ENCODE measurements at places on chromosomes 16 and 17. TPM values are rescaled to one million over a fixed set of nuclear protein-coding genes. Genes with fewer than 3 reads are reported as not detected.

GNG13 gene
- total RNA-seq: not detected

ABCA6 gene
- not detected for total RNA-seq

MYH1 gene
- not detected for total RNA-seq

ARHGAP23 gene
- total RNA-seq: not detected

C17orf78 gene
- total RNA-seq: not detected

KCNAB3 gene
- 0.29 TPM for total RNA-seq

CACNG1 gene
- not detected for total RNA-seq

PIPOX gene
- total RNA-seq: 87.3 TPM

HNF1B gene
- total RNA-seq: 1.9 TPM

- no peaks in the 10 kb centered on the region for H3K36me3 ChIP-seq
- H3K4me3 ChIP-seq: no peak overlapping the region
- peaks cover 55% of the 10 kb centered on the region for H3K27me3 ChIP-seq
- H3K27ac ChIP-seq: no peak overlapping the region
Observed at GRCh38 chr17:49552070-49552751, 23.5 kb upstream of the NXPH3 start.

DNA sequence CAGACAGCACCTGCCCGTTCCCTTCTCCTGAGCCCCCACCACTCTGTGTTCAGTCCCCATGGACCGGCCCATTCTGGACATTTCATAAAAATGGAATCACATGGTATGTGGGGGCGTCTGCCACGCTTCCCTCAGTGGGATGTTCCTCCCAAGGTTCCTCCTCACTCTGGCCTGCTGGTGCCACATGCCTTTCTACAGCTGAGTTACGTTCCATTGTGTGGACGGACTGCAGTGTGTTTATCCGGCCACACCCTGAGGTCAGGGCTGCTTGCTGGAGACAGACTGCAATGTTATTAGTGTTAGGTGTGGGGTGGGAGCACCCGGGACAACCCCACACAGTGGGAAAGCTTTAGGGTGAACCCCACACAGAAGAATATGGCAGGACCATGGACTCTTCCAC is 5.9 kb upstream of the AATK start:
- H3K27me3 ChIP-seq: peaks cover 11% of the 10 kb centered on the region
- H3K4me1 ChIP-seq: peaks cover 25% of the 10 kb centered on the region
- no peaks in the 10 kb centered on the region for H3K36me3 ChIP-seq
- peak; percentile 28 for DNase-seq

GRCh38 chr17:17039911-17040310 is 2.3 kb upstream of the MPRIP start:
- no peaks in the 10 kb centered on the region for H3K36me3 ChIP-seq
- H3K27me3 ChIP-seq: no peaks in the 10 kb centered on the region
- peaks cover 67% of the 10 kb centered on the region for H3K4me1 ChIP-seq
- DNase-seq: no peak
- H3K27ac ChIP-seq: no peak overlapping the region

GRCh38 chr16:17364319-17365210 is 106.2 kb downstream of the XYLT1 start:
- H3K4me1 ChIP-seq: no peaks in the 10 kb centered on the region
- no peak for DNase-seq
- no peak overlapping the region for H3K4me3 ChIP-seq
- H3K27ac ChIP-seq: no peak overlapping the region

GRCh38 chr17:62705156-62705777 is 77.8 kb downstream of the MRC2 start:
- H3K4me1 ChIP-seq: peaks cover 11% of the 10 kb centered on the region
- no peak overlapping the region for H3K4me3 ChIP-seq
- no peaks in the 10 kb centered on the region for H3K36me3 ChIP-seq
- no peak overlapping the region for H3K27ac ChIP-seq
- H3K27me3 ChIP-seq: peaks cover 21% of the 10 kb centered on the region

DNA sequence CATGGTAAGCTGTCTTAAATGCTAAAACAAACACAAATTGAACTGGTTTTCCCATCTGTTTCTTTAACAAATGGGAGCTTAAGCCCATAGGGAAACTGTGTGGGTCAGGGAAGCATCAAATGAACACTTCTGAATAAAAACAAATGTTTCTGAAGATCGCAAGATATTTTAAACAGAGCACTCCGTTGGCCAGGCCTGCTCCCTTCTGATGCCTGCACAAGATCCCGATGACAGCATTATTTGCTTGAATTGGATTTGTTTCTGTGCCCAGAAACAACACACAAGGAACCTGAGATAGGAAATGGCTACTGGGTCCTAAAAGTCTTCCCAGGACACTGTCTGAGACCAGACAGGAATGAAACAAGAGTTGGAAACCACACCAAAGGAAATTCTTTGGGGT is 425.8 kb upstream of the ZFHX3 start:
- no peaks in the 10 kb centered on the region for H3K36me3 ChIP-seq
- no peaks in the 10 kb centered on the region for H3K4me1 ChIP-seq
- no peak for DNase-seq
- no peak overlapping the region for H3K4me3 ChIP-seq

GRCh38 chr17:77449908-77450741 is 309.4 kb downstream of the SEC14L1 start:
- DNase-seq: peak; percentile 92
- H3K4me1 ChIP-seq: peaks cover 46% of the 10 kb centered on the region
- H3K4me3 ChIP-seq: peak overlapping the region; percentile 73
- H3K36me3 ChIP-seq: peaks cover 2% of the 10 kb centered on the region
- peak overlapping the region; percentile 95 for H3K27ac ChIP-seq
- H3K27me3 ChIP-seq: no peaks in the 10 kb centered on the region

- H3K27ac ChIP-seq: no peak overlapping the region
- DNase-seq: no peak
- H3K27me3 ChIP-seq: no peaks in the 10 kb centered on the region
- H3K36me3 ChIP-seq: peaks cover 9% of the 10 kb centered on the region
Observed at GRCh38 chr17:82892899-82893565, 53.2 kb upstream of the ZNF750 start.

GRCh38 chr17:63185420-63185819 is 219.4 kb downstream of the TANC2 start:
- H3K4me1 ChIP-seq: no peaks in the 10 kb centered on the region
- H3K27ac ChIP-seq: no peak overlapping the region
- DNase-seq: no peak
- H3K36me3 ChIP-seq: no peaks in the 10 kb centered on the region
- no peak overlapping the region for H3K4me3 ChIP-seq

GRCh38 chr17:28529013-28529400 is 22.9 kb downstream of the FOXN1 start:
- peaks cover 9% of the 10 kb centered on the region for H3K27me3 ChIP-seq
- H3K27ac ChIP-seq: no peak overlapping the region
- peaks cover 35% of the 10 kb centered on the region for H3K4me1 ChIP-seq

GRCh38 chr16:31133046-31133501 is 2.5 kb downstream of the PRSS8 start:
- H3K4me3 ChIP-seq: no peak overlapping the region
- no peak for DNase-seq
- no peak overlapping the region for H3K27ac ChIP-seq
- H3K36me3 ChIP-seq: peaks cover 10% of the 10 kb centered on the region
- H3K4me1 ChIP-seq: peaks cover 31% of the 10 kb centered on the region

DNA sequence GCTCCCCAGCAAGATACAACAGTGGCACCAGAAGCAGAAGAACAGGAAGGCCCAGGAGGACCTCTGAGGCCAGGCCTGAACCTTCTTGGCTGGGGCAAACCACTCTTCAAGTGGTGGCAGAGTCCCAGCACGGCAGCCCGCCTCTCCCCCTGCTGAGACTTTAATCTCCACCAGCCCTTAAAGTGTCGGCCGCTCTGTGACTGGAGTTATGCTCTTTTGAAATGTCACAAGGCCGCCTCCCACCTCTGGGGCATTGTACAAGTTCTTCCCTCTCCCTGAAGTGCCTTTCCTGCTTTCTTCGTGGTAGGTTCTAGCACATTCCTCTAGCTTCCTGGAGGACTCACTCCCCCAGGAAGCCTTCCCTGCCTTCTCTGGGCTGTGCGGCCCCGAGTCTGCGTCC is 11.9 kb downstream of the CES3 start:
- no peak overlapping the region for H3K4me3 ChIP-seq
- DNase-seq: no peak
- H3K36me3 ChIP-seq: no peaks in the 10 kb centered on the region

Measured in HepG2 (cell line).